Right lobe of liver (tissue), 6 donors: ENCODE measurements at places on chromosomes 13 and 19. TPM values are rescaled to one million over a fixed set of nuclear protein-coding genes. Genes with fewer than 3 reads are reported as not detected.

Gene KCTD15
- total RNA-seq: 27.0 TPM

DNA sequence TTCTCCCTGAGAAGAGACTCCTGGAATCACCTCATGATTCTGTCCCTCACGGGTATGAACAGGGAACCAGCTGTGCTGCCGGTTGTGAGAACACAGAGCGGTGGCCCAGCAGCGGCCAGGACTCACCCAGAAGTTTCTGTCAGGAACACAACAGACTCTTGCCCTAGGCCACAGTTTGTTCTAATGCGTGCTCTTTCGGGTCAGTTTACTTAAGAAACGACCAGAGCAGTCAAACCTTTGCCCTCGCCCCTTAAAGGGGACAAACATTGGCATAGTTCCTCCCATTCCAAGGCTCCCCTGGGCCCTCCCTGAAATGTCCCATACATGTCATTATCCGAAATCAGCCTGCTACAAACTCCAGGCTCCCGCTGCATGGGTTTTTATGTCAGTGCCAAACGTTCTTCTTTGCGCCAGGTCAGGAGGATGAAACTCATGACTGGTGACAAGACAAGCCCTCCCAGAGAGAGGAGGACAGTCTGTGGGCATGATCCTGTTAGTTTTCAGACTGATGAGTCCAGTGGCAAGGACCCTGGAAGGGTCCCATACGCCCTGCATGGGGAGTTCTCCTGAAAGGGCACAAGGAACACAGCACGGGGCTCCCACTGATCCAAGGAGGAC is 18.3 kb downstream of the ZIC5 start:
- no peak for DNase-seq

DNA sequence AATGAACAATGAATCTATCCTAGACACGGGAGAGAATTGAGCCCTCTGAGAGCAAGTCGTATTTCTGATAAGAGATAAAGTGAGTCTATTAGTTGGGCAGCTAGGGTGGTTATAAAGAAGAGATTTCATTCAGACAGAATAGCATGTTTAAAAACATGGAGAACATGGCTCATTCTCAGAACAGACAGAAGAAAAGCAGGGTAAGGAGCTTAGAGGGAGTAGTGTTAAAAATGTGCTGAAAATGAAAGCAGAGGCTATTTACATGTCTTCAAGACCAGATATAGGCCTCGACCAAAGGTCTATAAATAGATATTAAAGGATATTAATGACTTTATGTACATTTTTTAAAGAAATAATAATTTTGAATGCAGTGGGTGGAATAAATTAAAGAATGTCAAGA is 149.5 kb downstream of the SLITRK1 start:
- no peak for DNase-seq

DNA sequence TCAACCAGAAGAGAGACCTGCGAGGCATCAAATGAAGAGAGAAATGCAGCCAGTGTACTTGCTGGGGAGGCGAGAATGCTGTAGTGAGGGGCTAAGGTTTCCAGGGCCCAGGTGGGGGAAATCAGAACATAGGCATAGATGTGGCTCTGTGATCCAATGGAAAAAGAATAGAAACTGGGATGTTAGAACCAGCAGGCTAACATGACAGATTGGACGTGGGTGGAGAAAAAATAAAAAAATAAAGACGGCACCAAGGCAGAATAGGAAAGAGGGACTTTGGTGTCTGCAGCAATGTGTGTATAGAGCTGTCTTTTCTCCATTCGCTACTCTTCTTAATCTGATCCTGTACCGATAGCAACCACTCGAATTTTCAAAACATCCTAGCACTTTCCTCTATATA is 381.0 kb upstream of the NBEA start:
- no peak for DNase-seq

Gene MBNL2
- 119 TPM for total RNA-seq

DNA sequence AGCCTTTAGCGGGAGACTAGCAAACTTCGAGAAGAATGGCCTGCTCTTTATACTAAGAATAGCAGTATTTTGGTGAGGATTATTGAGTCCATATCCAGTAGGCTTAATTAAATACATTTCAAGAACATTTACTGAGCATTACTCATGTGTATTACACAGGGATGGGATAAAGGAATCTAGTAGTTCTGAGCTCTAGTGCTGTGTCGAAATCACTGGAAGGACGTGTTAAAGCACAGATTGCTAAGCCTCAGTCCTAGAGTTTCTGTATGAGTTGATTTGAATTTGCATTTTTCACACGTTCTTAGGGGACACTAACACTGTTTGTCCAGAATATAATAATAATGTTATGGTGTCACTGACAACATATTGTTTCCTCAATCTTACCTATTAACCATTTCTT is 9.0 kb downstream of the ZNF302 start:
- no peak for DNase-seq

GRCh38 chr19:29681422-29682235 is 16.4 kb downstream of the PLEKHF1 start:
- no peak for DNase-seq

Gene ADPRHL1
- total RNA-seq: 0.81 TPM

Gene PEG3
- total RNA-seq: 3.0 TPM

DNA sequence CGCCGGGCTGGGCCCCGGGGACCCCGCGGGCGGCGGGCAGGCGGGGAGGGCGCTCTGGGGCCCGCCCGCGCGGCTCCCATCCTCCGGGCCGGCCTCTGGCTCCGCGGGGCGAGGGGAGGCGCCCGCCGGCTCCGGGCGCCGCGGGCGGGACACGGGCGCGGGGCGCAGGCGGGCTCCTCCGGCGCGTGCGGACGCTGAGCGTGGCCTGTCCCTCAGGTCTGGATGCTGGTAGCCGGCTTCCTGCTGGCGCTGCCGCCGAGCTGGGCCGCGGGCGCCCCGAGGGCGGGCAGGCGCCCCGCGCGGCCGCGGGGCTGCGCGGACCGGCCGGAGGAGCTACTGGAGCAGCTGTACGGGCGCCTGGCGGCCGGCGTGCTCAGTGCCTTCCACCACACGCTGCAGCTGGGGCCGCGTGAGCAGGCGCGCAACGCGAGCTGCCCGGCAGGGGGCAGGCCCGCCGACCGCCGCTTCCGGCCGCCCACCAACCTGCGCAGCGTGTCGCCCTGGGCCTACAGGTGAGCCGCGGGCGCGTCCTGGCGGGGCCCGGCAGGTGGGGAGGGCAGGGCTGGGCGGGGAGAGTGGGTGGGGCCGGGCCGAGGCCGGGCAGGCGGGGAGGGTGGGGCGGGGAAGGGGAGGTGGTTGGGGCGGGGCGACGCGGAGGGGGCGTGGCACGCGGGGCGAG is 420 bp downstream of the IL17D start:
- peak; percentile 79 for DNase-seq

- no peak for DNase-seq
Observed at GRCh38 chr13:41085961-41086585, 24.8 kb downstream of the WBP4 start.

- no peak for DNase-seq
Observed at GRCh38 chr19:41076286-41076685, 12.0 kb upstream of the CYP2A13 start.

Gene RPS19
- total RNA-seq: 535 TPM

Gene PCDH9
- 3.9 TPM for total RNA-seq

DNA sequence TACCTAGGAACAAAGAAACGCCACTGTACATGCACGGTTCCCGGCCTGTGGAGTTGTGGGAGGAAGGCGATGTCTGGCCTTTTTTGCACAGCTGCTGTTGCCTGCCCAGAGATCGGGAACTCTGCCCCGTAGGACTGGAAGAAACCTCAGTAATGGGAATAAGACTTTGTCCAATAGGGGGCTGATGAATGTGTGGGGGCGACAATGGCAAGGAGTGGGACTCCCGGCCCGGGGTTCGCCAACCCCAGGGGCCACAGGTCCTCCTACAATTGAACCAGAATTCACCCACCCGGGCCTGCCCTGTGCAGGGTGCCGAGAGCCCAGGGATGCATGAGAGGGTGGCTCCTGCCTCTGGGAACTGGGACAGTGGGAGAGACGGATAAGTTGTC is 2.0 kb upstream of the CEBPA start:
- DNase-seq: peak; percentile 53

Gene GIPC3
- total RNA-seq: 0.81 TPM

- DNase-seq: peak; percentile 19
Observed at GRCh38 chr19:2561895-2562294, 86.0 kb downstream of the GADD45B start.

GRCh38 chr19:58277748-58278540 is 811 bp upstream of the ZNF8 start:
- DNase-seq: no peak

- DNase-seq: no peak
Observed at GRCh38 chr19:12166626-12167025, 3.7 kb downstream of the ZNF136 start.

DNA sequence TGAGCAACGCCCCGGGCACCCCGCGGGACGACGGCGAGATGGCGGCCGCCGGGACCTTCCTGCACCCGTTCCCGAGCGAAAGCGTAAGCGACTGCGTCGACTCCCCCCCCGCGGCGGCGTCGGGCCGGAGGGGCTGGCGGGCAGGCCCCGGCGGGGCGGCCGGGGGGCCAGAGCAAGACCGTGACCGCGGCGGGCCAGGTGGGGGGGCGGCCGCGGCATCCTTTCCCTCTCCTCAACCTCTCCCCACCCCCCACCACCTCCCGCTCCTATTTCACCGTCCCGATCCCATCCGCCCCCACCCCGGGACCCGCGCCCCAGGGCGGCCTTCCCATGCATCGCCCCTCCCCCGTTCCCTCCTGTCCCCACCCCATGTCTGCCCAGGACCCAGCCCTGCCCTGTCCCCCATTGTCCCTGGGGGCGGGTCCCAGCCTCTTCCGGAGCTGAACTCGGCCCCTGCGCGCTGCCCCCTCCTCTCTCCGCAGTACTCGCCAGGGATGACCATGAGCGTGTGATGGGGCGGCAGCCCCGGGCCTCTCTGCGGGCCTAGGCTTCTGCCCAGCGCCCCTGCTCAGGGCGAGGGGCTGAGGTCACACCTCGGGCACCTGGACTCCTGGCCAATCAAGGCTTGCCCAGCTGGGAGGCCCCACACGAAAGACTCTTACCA is 4.1 kb downstream of the ISYNA1 start:
- DNase-seq: no peak

GRCh38 chr19:3673506-3674439 is 26.5 kb downstream of the PIP5K1C start:
- DNase-seq: no peak

GRCh38 chr13:98577836-98578285 is 954 bp upstream of the STK24 start:
- DNase-seq: peak; percentile 52
